ENCODE measurements at places on chromosomes 12 and 14. TPM values are rescaled to one million over a fixed set of nuclear protein-coding genes. Genes with fewer than 3 reads are reported as not detected.

GRCh38 chr12:108773798-108774788 is 42.8 kb upstream of the CORO1C start:
- DNase-seq: peak; percentile 91

UNC119B gene
- total RNA-seq: 18.2 TPM

DNA sequence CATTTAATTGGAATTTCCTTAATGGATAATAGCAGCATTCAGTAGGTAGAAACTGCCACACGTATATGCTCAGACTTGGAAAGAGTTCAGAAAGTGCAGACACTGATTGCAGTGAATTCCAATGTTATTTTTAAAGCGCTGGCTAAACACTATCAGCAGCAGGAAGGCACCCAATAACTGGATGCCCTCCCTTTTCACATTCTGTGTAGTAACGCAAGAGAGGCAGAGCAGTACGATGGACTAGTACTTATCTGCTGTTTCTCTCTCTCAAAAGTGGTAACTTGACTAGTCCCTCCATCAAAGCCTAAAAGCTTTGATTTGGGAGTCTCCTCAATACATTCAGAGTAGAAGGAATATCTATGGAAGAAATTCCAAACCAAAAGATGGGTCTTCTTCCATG is 791.0 kb downstream of the TMTC2 start:
- no peak for DNase-seq

GRCh38 chr14:92885279-92886061 is 37.5 kb upstream of the CHGA start:
- DNase-seq: no peak

DNA sequence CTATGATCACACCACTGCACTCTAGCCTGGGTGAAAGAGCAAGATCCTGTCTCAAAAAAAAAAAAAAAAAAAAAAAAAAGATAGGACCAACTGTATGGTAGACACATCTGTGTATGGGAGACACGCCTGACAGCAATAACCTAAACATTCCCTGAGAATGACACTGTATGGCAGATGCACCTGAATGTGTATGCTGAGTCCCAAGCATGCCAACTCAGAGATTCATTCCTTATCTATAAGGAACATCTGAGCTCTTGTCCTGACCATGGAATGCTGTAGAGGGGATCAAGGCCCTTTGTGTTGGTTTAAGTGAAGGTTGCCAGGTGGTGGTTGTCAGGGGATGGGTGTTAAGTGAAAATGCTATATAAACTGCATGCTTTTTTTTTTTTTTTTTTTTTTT is 19.2 kb upstream of the LGALS3 start:
- DNase-seq: no peak

- no peak for DNase-seq
Measured at GRCh38 chr12:89856431-89856830, 147.8 kb upstream of the ATP2B1 start.

Data from left cardiac atrium (tissue), 4 donors.